ENCODE measurements at places on chromosomes 7 and 10.

GRCh38 chr10:123884907-123885381 is 6.7 kb downstream of the CPXM2 start:
- DNase-seq = no peak

- no peak for DNase-seq
These were observed 14.8 kb upstream of the WAPL start for GRCh38 chr10:86536294-86536861.

DNA sequence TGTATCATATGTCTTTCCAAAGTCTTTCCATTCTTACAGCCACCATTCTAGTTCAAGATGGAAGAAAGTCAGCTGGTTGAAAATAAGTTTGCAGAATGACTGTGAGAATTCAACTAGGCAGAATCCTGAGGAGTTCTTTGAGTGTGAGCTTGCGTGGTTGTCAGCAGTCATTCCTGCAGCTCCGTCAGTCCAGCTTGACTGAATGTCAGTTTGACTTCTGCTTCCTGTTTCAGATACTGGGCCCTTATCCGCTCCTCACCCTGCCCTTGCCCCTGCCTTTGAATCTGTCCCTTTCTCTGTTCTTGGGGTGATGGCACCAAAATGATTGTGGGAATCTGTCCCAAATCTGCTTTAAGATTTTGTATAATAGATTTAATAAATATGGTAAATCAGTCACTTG is 27.8 kb downstream of the SLC26A5 start:
- no peak for DNase-seq

DNA sequence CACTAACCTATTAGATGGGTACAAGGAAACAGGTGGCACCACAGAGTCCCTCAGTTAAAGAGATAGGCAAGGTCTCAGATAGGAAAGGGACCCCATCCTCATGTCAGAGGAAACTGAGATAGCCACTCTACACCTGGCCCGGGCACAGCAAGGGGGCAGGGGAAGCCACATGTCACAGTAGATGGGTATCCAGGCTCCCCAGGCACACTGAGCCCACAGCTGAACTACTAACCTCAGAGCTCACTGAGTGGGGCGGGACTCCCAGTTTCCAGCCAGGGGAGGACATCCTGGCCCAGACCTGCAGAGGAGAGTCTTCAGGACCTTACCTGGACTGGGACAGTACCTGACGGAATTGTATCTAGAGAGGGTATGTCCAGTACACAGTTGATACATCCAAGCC is 3.7 kb upstream of the CDHR1 start:
- no peak for DNase-seq

DNA sequence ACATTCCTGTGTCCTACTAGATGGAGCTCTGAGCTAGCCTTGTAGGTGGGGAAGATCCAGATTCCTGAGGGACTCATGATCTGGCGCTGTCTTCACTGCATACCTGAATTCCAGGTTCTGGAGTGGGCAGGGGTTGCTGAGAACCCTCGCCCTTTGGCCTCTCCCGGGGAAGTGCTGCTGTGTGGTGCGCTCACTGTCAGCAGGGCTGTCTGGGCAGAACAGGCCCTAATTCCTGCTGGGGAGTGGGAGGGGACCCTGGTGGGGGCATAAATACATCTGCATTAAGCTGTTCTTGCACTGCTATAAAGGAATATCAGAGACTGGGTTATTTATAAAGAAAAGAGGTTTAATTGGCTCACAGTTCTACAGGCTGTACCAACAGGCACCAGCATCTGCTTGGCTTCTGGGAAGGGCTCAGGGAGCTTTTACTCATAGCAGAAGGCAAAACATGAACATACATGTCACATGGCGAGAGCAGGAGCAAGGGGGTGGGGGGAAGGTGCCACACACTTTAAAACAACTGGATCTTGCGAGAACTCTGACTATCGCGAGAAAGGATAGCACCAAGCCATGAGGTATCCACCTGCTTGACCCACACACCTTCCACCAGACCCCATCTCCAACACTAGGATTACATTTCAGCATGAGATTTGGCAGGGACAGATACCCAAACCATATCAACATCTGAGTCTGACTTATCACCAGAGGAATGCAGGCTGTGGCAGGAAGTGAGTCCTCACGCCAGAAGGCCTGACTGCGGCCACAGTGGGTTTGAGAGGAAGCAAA is 115.0 kb downstream of the ADCY1 start:
- no peak for DNase-seq
